ENCODE measurements at places on chromosomes 7 and 10.

- no peak for DNase-seq
Observed at GRCh38 chr7:34074421-34074820, 169.1 kb downstream of the BMPER start.

- peak; percentile 17 for DNase-seq
Observed at GRCh38 chr7:155961241-155962190, 149.3 kb upstream of the SHH start.

GRCh38 chr10:35852721-35853120 is 210.6 kb upstream of the FZD8 start:
- DNase-seq, result no peak

DNA sequence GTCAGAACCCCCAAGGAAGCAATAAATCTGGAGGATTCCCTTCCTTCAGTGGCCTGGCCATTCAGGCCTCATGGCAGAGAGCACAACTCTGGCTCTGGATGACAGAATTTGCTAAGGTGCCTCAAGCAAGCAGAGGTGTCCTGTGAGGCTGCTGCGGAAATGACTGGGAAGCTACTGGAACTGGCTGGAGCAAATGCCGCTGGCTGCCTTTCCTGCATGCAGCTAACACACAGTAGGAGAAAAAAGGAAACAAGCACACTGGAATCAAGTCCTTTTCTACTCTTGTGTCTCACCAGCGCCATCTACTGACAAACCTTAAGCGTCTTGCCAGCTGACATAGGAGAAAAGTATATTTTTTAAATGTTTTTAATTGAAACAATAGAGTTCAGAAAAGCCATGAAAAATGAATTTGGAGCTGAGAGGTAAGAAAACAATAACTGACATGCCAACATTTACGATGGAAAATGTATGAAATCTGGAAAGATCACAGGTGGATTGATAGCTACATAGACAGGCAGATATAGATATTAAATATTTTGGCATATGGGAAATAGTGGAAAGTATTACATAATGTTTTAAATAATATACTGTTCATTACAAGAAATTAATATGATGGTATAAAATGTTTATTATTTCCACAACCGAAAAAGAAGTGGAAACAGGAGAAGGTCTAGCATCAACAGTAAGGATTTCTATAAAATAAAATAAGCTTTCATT is 951.6 kb downstream of the ANKRD7 start:
- no peak for DNase-seq

- DNase-seq, result no peak
Observed at GRCh38 chr10:126156012-126156411, 232.3 kb downstream of the ADAM12 start.
